ENCODE measurements at places on chromosomes 7 and 10. TPM values are rescaled to one million over a fixed set of nuclear protein-coding genes. Genes with fewer than 3 reads are reported as not detected.

Gene CDK1
- 31.6 TPM for polyA plus RNA-seq

Gene MINPP1
- 46.0 TPM for polyA plus RNA-seq

Gene MOGAT3
- 10.5 TPM for polyA plus RNA-seq

Gene TYW1B
- 1.7 TPM for polyA plus RNA-seq

Gene ZNF804B
- polyA plus RNA-seq = not detected

Gene FRMPD2
- 0.30 TPM for polyA plus RNA-seq
